ENCODE measurements at places on chromosomes 11 and 22. TPM values are rescaled to one million over a fixed set of nuclear protein-coding genes. Genes with fewer than 3 reads are reported as not detected.
A peak's percentile ranks its signal among the peaks of the same experiment; 100 is the strongest.

DNA sequence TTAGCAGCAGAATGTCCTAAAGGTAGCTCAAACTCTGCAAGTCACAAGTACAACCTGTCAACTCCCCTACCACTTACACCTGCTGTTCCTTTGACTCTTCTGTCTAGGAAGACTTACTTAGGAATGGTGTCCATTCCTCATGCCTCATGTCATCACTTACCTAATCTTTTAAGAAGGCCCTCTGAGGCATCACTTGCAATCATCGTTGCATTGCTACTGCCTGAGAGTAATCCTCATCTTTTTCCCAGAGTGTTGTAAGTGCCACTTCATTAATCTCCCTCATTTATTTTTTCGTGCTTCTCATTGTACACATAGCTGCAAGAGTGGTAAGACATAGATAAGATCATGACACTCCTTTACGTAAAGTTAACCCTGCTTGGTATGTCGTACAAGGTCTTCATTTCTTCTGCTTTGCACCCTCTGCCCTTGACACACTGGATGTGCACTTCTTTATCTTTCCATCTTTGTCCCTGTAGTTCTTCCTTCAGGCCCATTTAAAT lies 54.6 kb downstream of the SFI1 start:
- no peak for DNase-seq

DNA sequence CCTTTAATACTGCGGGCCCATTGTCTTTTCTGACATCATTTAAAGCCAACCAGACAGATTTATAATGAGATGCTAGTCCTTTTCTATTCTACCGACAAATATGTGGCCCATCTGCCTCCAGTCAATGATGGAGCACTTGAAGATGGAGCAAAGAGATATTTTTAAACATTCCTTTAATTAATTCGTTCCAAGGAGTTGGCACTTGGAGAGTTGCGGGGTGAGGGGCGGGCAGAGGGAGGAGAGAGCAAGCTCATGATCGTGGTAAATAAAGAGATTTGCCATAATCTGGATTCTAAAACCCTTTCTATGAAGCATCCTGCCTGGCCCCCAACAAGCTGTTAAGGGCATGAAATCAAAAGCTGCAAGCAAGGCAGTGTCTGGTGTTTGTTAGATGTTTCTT lies 5.0 kb downstream of the SLC1A2 start:
- no peak for DNase-seq

GRCh38 chr11:69442807-69443137 lies 38.7 kb upstream of the LINC01488 start:
- no peak for DNase-seq

- DNase-seq: no peak
Observed at GRCh38 chr22:48944751-48945620, 882.7 kb downstream of the BRD1 start.

DNA sequence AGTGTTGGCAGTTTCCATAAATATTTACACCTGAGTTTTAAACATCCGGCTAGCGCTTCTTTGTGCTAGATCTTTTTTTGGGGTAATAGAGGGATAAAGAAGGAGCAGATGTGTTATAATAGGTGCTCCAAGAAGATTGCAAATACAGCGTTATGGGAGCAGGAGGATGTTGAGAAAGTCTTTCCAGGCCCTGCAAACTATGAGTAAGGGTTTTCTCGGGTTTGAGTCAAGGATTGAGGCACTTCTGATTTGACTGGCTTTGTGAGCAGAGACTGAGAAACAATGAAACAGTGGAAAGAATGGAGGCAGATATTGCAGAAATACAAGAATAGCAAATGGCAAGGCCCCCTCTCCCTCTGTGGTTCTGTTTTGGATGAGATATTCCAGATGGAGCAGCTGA lies 155.0 kb upstream of the TIMP3 start:
- no peak for DNase-seq

Gene CLNS1A
- total RNA-seq: 61.2 TPM

Gene HEPHL1
- total RNA-seq: not detected

- no peak for DNase-seq
Observed at GRCh38 chr11:47409440-47410369, 1.3 kb downstream of the SLC39A13 start.

Gene MPZL2
- 83.1 TPM for total RNA-seq

- no peak for DNase-seq
Observed at GRCh38 chr11:44030996-44031395, 16.8 kb upstream of the ACCSL start.

DNA sequence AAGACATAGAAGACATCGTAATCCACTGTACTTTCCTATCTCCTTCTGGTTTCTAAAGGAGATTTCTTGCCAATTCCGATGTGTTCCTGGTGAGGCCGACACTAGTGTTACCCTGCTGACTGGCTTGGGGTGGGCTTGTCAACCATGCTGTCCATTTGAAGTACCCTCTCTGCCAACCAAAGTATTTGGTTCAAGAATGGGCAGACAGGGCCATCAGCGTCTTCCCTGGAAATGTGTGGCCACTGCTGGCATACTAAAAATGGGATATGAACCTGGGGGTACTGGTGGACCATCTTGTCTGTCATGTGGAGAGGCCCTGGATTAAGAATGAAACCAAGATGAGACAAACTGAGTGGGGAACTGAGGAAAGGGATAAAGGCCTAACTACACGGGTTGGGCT lies 1.8 kb upstream of the VSTM5 start:
- no peak for DNase-seq

Gene CLDN5
- 34.7 TPM for total RNA-seq

Gene OR51A4
- total RNA-seq: not detected

GRCh38 chr11:88035271-88035670 lies 140.0 kb downstream of the RAB38 start:
- DNase-seq: no peak

- peak; percentile 21 for DNase-seq
Observed at GRCh38 chr11:95147364-95147905, 57.8 kb downstream of the ENDOD1 start.

- no peak for DNase-seq
Observed at GRCh38 chr11:44608991-44609782, 43.7 kb downstream of the CD82 start.

Gene CD6
- total RNA-seq: 4.3 TPM

DNA sequence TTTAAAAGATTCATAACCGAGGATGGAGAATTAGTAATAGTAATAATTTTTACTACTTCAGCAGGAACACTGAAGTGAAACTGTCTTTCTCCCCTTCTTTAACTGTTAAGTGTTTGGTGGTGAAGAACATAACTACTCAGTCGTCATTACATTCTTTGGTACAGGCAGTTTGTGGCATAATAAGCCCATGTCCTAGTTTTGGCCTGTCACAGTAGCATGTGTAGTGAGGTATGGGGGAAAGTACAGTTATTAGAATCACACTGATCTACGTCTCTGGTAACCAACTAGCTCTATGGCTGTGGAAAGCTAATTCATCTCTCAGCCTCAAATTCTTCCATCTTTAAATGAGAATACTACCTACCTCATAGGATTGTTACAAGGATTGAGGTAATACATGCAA lies 71.8 kb downstream of the RBFOX2 start:
- DNase-seq: no peak

DNA sequence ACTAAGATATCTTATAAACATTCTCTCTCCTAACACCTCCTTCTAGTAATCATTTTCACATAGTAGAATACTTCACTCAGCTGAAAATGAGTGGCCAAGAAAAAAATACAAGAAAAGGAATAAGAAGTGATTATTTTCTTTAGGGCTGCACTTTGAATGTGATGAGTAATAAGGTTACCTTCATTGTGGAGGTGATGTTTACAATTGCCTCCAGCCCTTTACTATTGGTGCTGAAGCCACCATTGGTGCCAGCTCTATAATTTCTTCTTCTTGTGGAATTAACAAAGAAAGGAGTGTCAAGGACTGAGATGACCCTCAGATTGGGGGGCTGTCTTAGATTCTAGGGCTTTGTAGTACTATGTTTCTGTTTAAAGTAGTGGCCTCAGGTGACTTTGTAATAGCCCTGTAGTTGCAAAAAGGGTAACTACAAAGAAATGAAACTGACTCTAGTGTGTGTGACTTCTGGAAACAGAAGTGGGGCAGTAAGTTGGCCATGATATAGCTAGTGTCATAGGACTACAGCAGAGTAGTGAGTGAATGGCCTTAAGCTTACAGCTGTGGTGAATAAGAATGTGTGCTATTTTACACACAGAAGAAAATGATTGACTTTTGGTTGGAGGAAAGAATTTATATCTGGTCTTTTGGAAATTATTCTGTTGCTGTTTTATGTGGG lies 287.2 kb downstream of the TMEM135 start:
- no peak for DNase-seq

DNA sequence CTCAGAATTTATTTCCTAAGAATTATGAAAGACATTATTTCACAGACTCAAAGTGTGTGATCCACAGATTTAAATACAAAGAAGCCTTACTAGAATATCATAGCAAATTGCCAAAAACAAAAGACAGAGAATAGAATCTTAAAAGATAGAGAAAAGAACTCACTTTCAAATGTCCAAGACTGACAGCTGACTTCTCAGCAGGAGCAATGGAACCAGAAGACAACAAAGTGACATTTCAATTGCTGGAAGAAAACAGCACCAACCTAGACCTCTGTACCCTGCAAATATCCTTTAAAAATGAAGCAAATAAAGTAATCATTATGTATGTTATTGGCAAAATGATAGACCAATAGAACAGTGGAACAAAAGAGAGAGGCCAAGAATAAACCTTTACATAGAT lies 109.2 kb downstream of the TTC17 start:
- DNase-seq: no peak

DNA sequence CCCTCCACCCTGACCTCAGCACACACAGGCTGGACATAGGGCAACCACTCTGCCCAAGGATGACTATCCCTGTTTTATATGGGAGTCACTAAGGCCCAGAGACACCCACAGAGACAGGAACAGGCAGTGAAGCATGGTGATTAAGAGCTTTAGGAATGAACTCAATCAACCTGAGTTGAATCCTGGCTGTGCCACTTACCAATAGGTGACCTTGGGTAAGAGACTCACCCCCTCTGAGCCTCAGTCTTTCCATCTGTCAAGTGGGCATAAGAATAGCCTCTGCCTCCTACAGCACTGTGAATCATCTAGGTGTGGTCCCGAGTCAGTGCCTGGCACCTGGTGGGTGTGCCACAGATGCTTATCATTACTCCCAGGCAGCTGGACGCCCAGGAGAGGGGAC lies 6.8 kb downstream of the CRYBB1 start:
- DNase-seq: no peak

GRCh38 chr11:19829109-19829837 lies 116.6 kb downstream of the NAV2 start:
- DNase-seq: peak; percentile 56

GRCh38 chr11:3126207-3126865 lies 38.8 kb downstream of the OSBPL5 start:
- DNase-seq: peak; percentile 87

DNA sequence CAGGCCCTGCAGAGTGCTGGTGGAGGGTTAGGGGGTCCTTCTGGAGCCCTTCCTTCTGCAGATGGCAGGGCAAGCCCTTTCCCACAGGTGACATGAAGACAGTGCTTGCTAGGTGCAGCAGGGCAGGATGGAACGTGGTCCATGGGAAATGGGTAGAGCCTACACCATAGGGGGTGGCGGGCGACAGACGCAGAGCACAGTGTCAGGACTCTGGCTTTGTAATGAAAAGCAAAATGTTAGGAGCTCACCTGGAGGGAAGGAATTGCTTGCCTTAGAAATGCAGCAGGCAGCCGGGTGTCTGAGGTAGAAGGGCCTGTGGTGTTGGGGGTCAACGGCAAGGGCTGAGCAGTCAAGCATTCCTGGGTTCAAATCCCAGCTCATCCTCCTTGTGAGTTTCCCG lies 54.9 kb downstream of the ARHGAP8 start:
- no peak for DNase-seq

DNA sequence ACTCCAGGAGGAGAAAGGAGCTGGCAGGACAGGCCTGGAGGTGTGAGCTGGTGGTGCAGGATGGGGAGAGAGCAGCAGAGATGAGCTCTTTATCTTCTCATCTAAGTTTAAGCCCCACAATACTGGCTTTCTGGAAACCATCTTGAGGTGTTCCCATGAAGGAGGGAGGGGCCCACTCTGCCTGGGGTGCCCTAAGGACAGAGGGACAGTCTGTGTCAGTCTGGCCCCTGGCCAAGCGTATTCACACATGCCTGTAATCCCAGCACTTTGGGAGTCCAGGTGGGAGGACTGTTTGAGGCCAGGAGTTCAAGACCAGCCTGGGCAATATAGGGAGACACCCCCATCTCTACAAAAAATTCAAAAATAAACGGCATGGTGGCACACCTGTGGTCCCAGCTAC lies 8.9 kb downstream of the SERHL2 start:
- DNase-seq: no peak

DNA sequence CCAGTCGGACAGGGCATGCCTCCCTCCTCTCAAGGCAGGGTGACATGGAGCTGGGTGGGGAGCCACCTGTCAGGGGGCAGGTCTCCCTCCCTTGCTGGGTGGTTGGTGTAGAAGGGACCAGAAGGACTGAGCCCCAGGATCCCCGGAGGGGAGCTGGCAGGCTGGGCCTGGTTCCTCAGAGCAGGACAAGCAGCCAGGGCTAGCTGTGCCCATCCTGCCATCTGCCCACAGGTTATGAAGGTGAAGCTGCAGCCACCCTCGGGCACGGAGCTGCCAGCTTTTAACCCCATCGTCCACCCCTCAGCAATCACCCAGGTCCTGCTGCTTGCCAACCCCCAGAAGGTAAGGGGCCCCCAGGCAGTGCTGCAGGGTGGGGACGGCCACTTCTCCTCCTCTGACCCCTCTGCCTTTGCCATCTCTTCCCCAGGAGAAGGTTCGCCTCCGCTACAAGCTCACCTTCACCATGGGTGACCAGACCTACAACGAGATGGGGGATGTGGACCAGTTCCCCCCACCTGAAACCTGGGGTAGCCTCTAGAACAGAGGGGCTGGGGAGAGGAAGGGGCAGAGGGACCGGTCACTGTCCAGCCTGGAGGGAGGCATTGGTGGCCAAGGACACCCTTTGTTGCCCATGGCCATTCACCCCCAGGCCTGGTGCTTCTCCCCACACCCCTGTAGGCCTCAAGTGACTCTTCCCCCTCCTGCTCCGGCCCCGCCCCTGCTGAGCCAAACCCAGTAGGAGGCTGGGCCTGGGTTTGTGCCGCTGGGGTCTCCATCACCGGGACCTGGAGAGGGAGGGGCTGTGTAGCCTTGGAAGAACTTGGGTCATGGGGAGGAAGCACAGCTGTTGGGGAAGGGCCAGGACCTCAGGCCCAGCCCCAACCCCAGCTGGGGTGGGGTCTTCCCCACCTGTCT lies 7.0 kb upstream of the SH3BP1 start:
- DNase-seq: no peak

Gene KCNQ1OT1
- 1.7 TPM for total RNA-seq

GRCh38 chr11:11843211-11843621 lies 1.4 kb downstream of the USP47 start:
- DNase-seq: peak; percentile 6

Gene HEPN1
- not detected for total RNA-seq

DNA sequence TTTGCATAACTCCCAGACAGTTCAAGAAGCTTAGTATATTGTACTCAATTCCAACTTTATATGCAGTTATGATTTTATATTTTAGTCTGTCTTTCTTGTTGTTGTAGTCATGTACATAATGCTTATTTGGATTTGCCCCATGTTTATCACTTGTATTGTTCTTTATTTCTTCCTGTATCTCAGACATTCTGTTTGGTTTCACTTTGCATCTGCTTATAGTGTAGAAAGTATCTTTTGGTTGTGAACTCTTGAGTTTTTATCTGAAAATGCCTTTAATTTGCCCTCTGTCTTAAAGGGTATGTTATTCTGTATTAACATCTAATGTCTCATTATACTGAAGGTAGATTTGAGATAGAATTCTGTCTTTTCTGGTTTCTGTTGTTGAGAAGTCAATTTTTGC lies 275.4 kb downstream of the DYNC2H1 start:
- no peak for DNase-seq

Measured in mucosa of descending colon (tissue), 3 donors.